Astrocyte of the spinal cord (primary cell): ENCODE measurements at places on chromosomes 2 and 18.

DNA sequence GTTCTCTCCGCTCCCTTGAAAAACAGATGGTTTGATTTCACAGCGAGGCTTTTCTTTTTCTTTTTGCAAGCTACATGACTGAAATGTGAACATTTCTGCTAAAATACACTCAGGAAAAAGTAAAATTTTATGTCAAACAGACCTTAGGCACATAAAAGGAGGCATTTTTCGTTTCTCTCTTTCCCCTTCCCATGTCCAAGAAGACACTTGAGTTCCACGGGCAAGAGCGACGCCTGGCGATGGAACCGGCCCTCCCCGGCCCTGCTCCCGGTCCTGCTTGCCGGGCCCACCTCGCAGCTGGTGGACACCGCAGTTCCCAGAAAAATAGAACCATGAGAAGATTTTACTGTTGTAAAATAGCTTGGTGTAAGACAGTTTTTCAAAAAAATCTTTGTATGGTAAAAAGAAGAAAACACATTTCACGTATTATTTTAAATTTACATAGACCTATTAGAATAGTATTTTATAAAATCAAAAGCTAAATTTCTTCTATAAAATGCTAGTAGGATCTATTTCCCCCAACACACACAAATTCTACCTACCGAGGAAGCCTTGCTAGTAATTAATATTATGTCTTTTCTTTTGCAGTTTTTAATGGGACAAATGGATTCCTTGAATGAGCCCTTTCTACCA is 2.3 kb upstream of the ALKAL2 start:
- DNase-seq: peak; percentile 81

GRCh38 chr2:160498137-160498536 is 4.5 kb upstream of the RBMS1 start:
- no peak for DNase-seq

GRCh38 chr2:64854773-64855237 is 134.4 kb upstream of the SLC1A4 start:
- no peak for DNase-seq

DNA sequence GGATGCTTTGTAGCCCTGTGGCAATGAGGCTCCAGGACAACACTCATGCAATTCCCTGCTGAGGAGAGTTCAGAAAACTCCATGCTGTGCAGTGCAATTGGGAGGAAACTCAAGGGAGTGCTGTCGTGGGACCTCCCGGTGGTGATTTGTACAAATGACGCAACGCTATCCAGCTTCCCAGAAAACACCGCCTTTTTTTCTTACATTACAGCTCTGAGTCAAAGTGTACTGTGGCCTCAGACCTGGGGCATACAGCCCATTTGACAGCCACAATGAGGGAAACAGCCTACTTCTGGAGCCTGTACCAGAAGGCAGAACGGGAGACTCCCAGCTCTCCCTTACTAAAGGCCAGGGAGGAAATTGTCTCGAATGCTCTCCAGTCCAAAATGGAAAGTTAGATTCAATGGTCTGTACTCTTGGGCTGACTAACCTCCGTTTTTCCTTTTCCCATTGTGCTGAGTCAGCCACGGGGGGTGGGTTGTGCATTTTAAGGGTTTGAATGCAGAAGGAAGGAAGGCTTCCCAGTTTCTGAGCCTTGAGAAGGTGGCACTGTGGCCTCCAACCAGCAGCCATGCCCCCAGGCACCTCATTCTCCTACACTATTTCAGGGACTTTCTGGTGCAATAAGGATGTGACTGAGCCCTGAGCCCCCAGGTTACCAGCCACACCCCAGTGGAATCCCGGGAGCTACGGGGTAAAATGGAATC is 16.4 kb upstream of the CYP1B1 start:
- DNase-seq: peak; percentile 96

DNA sequence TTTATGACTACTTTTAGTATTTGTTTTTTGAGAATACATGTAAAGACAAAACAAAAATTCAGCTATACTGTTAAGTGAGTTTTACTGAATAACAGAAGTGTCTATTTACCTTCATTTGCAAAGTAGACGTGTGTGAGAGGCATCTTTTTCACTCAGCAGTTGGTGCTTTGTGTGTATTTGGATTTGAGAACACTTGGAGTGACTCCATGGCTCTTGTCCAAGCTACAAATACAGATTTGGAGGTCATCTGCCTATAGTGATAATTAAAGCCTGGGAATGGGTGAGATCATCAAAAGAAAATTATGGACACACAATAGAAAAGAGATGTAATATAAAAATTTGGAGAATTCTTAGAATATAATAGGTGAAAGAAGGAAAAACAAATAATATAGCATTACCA is 6.2 kb downstream of the NAB1 start:
- no peak for DNase-seq

GRCh38 chr2:19321946-19322345 is 36.5 kb downstream of the OSR1 start:
- DNase-seq: peak; percentile 18
